IMR-90 (cell line): ENCODE measurements at places on chromosomes 3 and 15. TPM values are rescaled to one million over a fixed set of nuclear protein-coding genes. Genes with fewer than 3 reads are reported as not detected.

RTP4 gene
- not detected in 2 replicates for total RNA-seq

ZNF860 gene
- total RNA-seq: 0.18 and 0.56 TPM in 2 replicates

WDR93 gene
- not detected in 2 replicates for total RNA-seq

ZPLD1 gene
- under 0.01 TPM in 2 replicates for total RNA-seq

GRAMD2A gene
- under 0.01 and 0.18 TPM in 2 replicates for total RNA-seq

CCDC32 gene
- total RNA-seq: 13.3 and 15.1 TPM in 2 replicates

CAMP gene
- total RNA-seq: not detected in 2 replicates

PIF1 gene
- 3.9 and 5.3 TPM in 2 replicates for total RNA-seq

IQCH gene
- total RNA-seq: 2.5 and 2.8 TPM in 2 replicates

SRP14 gene
- 106 and 205 TPM in 2 replicates for total RNA-seq

LRRN1 gene
- under 0.01 and 0.18 TPM in 2 replicates for total RNA-seq

MESP2 gene
- 0.18 and 0.28 TPM in 2 replicates for total RNA-seq
